Lower leg skin (tissue), 4 donors: ENCODE measurements at places on chromosomes 6 and 20. TPM values are rescaled to one million over a fixed set of nuclear protein-coding genes. Genes with fewer than 3 reads are reported as not detected.

HEY2 gene
- total RNA-seq: 2.3 TPM

RBM38 gene
- total RNA-seq: 6.2 TPM

- DNase-seq: no peak
Measured at GRCh38 chr6:8110117-8110721, 7.9 kb upstream of the EEF1E1 start.

DNA sequence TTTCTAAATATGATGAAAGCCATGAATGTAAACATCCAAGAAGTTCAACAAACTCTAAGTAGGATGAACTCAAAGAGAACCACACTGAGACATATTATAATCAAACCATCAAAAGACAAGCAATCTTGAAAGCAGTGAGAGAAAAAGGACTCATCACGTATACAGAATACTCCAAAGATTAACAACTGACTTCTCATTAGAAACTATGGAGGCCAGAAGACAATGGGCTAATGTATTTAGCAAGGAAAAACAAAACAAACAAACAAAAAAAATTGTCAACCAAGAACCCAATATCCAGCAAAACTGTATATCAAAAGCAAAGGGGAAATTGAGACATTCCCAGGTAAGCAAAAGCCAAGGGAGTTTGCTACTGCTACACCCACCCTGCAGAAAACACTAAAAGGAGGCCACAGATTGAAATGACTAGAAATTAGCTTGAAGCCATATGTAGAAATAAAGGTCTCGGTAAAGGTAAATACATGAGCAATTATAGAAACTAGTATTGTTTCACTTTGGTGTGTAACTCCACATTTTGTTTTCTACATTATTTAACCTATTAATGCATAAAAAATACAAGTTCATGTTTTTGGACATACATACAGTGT, 301.1 kb upstream of the QKI start:
- no peak for DNase-seq
